GM13976 (cell line): ENCODE measurements at places on chromosomes 7 and 10.

- no peak for DNase-seq
Measured at GRCh38 chr7:68978710-68979109, 619.6 kb upstream of the AUTS2 start.

DNA sequence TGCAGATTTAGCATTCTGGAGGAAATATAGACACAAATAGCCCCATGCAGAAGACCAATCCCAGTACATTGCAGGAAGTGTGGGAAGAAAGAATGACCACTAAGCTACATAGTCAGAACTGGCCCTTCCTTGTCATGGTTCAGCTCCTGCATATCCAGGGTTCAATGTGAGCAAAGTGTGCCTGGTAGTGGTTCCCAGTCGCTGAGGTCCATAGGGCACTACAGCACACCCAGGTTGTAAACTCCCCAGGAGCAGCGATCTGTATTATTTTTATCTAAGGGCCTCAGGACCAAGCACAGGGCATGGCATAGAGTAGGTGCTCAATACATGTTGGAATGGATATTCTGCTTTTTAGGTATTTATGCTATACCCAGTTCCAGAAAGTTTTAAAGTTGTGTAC lies 114.4 kb downstream of the RTKN2 start:
- DNase-seq, result no peak

DNA sequence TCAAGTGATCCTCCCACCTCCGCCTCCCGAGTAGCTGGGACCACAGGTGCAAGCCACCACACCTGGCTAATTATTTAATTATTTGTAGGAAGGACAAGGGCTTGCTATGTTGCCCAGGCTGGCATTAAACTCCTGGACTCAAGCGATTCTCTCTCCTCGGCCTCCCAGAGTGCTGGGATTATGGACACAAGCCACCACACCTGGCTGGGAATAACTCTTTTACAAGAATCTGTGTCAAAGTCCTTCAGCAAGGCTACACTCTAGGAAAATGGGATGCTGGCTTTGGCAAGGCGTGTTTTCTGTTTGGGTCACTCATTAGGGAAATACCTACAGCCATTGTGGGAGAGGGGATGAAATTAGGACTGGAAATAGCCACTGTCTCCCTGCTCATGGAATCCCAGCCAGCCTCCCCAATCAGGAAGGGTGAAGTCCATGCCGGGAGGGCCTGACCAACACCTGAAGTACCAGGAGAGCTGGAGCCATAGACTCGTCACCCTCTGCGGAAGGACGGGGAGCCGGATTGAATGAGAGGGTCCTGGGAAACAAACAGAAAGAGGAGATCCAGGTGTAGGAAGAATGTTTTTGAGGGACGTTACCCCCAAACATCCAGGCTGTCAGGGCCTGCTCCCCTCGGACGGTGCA lies 72.2 kb upstream of the MYL10 start:
- DNase-seq, result no peak

- no peak for DNase-seq
Measured at GRCh38 chr10:3235996-3236510, 63.5 kb upstream of the PITRM1 start.

GRCh38 chr10:5040781-5041470 lies 37.3 kb upstream of the AKR1C2 start:
- no peak for DNase-seq
